ENCODE measurements at places on chromosomes 1 and 21. TPM values are rescaled to one million over a fixed set of nuclear protein-coding genes. Genes with fewer than 3 reads are reported as not detected.

GRCh38 chr1:91026320-91026719 is 4.5 kb upstream of the ZNF644 start:
- no peak for DNase-seq

GRCh38 chr1:193537266-193538002 is 351.0 kb upstream of the B3GALT2 start:
- no peak for DNase-seq

GRCh38 chr1:27891196-27891889 is 19.0 kb downstream of the THEMIS2 start:
- no peak for DNase-seq

DNA sequence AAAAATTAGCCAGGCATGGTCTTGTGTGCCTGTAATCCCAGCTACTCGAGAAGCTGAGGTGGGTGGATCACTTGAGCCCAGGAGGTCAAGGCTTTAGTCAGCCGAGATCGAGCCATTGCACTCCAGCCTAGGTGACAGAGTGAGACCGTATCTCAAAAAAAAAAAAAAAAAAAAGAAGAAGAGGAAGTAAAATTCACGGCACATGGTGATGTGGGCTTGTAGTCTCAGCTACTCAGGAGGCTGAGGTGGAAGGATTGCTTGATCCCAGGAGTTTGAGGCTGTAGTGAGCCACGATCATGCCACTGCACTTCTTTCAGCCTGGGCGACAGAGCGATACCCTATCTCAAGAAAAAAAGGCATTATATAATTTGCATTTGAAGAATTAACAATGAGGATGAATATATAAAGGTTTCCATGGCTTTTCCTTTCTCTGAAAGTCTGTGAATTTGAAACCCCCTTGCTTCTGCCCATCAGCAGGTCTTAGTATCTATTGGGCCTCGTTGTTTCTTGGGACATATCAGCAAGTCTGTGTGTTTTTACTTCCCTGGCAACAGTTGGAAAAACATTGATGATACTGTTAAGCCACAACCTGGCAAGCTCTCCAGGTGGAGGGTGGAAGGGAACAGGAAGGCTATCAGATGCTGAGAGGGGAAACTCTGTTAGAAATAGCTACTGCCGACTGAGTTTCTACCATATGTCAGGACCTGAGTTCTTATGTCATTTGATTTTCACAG is 4.6 kb upstream of the PLA2G2D start:
- no peak for DNase-seq

Gene TLR5
- 0.30 TPM for total RNA-seq

DNA sequence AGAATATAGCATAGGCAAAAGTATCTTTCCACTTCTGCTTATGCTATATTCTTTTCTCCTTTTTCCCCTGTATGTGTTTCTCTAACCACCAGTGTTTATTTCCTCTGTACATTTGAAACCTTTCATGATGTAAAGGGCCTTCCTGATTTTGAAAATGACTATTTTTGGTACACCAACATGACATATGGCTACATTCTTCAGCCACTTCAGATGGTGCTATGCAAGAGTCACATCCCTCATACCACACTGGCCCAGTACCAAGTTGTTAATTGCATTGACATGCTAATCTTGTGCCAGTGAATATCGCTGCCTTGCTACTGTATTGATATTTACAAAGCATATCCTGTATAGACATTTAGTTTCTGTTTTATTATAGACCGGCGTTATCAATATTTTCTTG is 408.7 kb downstream of the NCAM2 start:
- DNase-seq = no peak

Gene AGT
- not detected for total RNA-seq

GRCh38 chr1:3736131-3736561 is 16.1 kb upstream of the CCDC27 start:
- no peak for DNase-seq

DNA sequence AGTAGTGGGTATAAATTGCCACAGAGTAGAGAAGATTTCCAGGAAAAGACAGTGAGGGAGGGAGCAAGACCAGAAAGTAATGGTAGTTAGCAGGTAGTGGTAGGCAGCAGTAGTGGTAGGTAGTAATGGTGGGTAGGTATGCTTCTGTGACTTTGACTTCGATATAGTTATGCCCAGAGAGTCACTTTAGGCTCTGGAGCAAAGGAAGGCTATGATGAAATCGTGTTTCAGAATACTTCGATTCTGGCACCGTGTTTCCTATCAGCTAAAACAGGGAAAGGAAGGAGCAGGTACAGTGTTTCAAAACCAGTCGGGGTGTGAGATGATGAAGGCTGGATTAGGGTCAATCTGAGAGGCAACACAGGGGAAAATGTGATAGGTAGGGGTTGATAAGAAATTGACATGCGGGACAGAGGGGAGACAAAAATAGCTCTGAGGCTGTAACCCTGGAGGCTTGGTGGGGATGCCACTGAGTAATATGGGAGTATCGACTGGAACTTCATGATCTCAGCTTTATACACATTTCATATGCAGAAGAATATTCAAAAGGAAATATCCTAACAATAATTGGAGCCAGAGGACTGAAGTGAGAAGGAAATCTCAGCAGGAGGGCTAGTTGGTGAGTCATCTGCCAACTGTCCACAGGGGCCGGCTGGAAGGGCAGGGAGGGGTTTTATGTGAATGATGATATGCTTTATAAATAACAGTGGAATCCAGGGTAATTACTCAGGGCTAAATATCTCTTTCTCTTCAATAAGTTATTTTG is 25.2 kb upstream of the TRIM45 start:
- peak; percentile 94 for DNase-seq

Gene FCGR3B
- not detected for total RNA-seq

- DNase-seq = no peak
Observed at GRCh38 chr1:222813866-222814535, 838 bp upstream of the DISP1 start.

Gene ETNK2
- 11.1 TPM for total RNA-seq

Gene FTCD
- total RNA-seq = not detected

- no peak for DNase-seq
Observed at GRCh38 chr1:204505674-204506200, 10.5 kb upstream of the MDM4 start.

Gene PIP5K1A
- total RNA-seq = 28.3 TPM

Gene SNX7
- total RNA-seq = 120 TPM

GRCh38 chr1:109838838-109839240 is 71.8 kb upstream of the CSF1 start:
- DNase-seq = peak; percentile 91

DNA sequence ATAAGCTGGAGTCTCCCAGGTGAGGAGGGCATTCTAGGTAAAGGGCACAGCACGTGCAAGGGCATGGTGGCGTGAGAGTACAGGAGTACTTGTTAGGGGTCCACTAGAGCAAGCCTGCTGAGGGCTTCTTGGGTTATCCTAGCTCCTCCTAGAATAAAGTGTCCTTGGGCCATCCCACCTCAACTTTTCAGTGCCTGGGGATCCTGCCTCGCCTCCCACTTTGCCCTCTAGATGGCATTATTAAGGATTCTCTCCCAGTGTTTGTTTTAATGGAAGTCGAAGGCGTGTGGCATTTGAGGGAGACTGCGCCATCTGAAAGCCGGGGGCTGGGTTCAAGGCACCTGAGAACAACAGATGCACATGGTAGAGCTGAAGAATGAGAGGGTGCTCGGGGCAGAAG is 74.5 kb upstream of the SELENON start:
- DNase-seq = no peak

DNA sequence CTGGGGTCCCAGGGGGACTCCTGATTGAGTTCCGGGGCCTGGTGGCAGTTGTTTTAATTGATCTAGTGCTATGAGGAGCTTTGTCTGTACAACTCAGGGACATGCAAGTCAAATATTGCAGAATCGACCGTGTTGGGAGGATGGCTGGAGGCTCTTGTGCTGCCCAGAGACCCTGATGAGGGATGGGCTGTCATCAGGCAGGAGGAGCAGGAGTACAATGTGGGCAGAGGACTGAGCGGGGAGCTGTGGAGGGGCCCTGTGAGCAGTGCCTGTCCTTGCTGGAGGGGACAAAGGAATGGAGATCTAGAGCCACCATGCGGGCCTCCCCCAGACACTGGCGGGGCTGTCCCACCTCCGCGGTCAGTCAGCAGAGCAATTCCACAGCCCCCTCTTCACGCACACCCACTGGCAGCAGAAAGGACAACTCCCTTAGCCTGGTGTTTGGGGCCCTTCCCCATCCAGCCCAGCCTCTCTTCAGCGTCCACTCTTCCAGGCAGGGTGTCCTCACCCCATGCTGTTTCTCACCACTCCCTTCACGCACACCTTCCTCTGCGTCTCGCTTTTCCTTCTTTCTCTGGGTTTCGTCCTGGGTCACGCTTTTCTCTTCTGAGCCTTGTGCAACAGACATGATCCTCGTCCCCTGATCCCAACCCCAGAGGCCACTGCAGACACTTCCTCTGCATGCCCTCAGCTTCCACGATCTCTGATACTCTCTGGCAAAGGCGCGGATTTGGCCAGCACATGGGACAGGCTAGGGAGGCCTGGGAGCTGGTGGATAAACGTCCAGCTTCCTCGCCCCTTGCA is 122.6 kb downstream of the GRIK3 start:
- DNase-seq = no peak

DNA sequence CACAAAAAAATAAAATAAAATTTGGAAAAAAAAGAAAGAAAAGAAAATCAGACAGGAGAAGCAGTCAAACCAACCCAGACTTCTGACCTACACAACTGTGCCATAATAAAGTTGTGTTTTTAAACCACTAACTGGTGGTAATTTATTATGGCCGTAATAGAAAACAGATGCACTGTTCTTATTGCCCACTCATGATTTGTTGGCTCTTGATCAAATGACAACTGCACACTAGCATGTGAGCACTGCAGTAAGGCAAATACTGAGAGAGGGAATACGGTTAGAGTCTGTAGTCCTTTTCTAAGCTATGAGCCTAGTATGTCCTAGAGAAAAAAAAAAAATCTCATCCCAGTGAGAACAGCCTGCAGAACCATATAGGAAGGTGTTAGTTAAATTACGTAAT is 61.2 kb upstream of the TNR start:
- DNase-seq = no peak

DNA sequence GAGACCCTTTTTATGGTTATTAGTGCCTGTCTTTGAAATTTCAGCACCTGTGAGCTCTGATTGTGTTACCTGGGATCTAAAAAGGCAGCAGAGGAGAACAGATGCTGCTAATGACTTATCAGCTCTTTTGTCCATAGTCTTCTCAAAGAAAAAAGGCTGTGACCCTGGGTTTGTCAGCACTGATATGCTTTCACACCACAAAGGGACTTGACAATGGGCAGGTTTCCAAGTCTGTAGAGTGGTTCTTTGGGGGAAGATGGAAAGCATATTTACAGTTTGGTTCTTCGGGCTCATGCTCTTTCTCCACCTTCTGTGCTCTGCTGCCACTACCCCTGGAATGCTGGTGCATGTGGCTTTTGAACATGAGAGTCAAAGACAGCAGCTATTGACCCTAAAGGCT is 32.0 kb downstream of the DNAJC6 start:
- no peak for DNase-seq

Gene SMCP
- total RNA-seq = not detected

GRCh38 chr21:44722731-44723130 is 11.4 kb upstream of the TSPEAR start:
- DNase-seq = no peak

Gene CACNA1S
- not detected for total RNA-seq

- DNase-seq = no peak
Observed at GRCh38 chr1:229392936-229393335, 41.0 kb downstream of the ACTA1 start.

Gene ACTN2
- total RNA-seq = not detected

Gene CA14
- not detected for total RNA-seq

Gene CNKSR1
- total RNA-seq = not detected

DNA sequence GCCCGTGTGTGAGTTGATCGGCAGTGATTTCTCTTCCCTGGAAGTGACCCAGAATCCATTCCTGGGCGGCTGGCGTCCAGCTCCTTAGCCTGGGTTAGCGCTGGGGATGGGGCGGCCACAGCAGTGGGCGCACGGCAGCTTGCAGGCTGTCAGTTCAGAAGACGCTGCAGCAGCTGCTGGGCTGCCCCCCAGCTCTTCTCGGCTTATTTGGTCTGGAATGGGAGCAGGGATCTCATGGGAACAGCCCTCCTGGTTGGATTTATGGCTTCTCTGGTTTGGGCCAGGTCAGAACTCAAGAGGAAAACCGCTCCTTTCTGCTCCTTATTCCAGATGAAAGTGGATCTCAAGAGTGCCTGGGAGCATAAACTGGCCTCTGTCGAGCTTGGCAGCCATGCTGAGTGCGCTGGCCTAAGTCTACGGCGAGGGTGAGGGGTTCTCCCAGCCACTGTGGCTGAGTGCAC is 148.2 kb downstream of the PRDM16 start:
- DNase-seq = no peak

Gene ASCL5
- not detected for total RNA-seq

DNA sequence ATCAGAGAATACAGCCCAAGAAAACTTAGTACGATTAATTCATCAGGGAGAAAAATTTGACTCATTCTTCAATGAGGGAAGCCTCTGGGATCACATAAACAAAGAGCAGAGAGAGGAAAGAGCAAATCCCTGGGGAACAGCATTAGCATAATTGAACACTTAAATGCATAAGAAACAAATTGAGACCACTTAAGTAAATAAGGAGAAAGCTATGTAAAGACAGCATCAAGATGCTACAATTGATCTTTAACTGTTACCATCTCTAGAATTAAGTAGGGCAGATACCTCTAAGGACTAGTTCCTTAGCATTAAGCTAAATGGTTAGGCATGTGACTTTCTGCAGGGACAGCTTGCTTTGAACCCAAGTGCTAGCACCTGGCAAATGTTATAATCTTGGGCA is 265.1 kb upstream of the NEGR1 start:
- DNase-seq = no peak

GRCh38 chr1:224466154-224466553 is 31.6 kb upstream of the WDR26 start:
- no peak for DNase-seq

- DNase-seq = no peak
Observed at GRCh38 chr1:235011064-235011598, 117.5 kb downstream of the TOMM20 start.

DNA sequence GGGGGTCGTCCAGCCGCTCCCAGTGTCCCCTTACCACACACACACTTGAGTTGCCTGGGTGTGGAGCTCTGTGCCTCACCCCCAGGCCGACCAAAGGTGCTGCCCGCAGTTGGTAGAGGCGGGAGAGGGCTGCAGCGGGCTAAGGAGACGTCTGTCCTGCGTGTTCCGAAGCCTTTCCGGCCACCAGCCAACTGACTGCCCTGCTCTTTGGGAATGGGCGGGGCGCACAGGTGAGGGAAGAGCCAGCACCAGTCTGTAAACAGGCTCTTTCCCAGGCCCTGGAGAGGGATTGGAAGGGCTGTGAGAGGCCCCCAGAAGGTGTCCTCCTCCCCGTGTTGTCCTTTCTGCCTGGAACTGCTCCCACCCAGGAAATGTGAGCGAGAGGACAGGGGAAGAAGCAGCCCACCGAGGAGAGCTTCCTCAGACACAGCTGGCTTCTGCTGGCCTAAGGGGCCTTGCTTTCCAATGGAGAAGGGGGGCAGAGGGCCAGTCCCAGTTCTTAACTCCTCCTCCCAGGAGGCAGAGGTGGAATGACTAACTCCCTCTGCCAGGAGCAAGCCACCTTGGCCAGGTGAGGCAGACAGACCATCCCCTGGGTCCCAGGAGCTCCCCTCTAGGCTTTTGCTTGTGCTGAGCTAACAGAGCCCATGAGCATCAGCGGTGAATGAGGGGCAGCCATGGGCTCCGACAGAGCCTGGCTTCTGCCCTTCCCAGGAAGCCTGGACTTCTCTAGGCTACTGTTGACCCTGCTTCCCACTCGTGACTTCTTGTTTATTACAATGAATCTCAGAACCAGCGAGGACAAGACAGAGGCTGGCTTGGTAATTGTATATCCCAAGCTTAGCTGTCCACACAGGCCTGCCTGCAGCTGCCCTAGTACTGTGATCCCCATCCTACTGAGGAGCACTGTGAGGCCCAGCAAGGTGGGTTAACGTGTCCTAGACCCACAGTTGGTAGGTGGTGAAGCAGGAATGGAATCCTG is 158.1 kb upstream of the COA6 start:
- DNase-seq = no peak
